Left lung (tissue), 14 donors: ENCODE measurements at places on chromosomes 6 and 20. TPM values are rescaled to one million over a fixed set of nuclear protein-coding genes. Genes with fewer than 3 reads are reported as not detected.

DNA sequence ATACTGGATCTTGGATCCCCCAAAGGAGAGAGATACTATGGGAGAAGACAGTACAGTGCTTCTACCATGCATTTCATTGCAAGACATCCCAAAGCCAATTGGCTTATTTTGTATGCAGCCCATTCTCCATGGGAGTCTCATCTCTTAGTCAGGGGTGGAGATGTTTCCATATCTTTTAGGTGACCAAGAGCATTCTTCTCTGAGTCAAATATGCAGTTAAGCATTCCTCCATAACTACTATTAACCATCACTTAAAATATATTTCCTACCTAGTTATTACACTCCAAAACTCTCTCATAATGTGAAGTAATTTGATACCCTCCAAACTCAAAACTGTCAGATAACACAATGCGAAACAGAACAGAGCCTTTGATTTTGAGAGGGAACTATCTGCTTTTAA, 542.6 kb downstream of the HDGFL1 start:
- DNase-seq, result no peak

The KHDRBS2 gene
- 8.6 TPM for polyA plus RNA-seq

DNA sequence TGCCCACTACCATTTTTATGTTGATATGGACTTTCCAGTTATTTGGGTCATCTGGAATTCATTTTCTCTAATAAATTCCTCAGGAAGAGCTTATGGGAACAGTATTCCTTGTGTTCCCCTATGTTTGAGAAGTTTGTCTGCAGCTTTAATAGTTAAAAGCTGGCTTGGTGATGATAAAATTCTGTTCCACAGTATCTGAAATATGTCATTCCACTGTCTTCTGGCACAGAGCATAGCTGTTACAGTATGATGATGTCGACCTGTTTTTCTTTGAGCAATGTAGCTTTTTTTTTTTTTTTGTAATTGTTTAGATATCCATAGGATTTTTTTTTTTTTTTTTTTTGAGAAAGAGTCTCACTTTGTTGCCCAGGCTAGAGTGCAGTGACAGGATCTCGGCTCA, 43.2 kb downstream of the NCOA3 start:
- no peak for DNase-seq

- no peak for DNase-seq
These were observed 679.7 kb upstream of the EPHA7 start for GRCh38 chr6:94099072-94099471.

DNA sequence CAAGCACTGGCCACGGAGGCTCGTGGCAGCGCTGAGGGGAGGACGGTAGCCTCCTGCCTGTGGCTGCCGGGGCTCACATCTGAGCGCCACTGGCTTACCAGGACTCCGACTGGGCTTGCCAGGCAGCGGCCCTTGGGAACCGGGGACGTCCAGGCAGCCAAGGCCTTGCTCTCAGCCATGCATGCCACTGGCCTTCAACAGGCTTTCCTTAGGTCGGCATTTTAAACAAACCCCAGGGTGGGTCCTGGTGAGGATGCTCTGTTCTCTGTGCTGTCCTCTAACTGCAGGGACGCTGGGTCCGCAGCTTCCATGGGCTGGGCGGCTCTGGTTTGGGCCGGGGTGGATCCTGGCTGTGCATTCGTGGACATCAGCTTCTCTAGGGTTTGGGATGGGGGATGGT, 59.1 kb upstream of the BHLHE23 start:
- no peak for DNase-seq

The GABBR1 gene
- polyA plus RNA-seq, result 90.0 TPM

DNA sequence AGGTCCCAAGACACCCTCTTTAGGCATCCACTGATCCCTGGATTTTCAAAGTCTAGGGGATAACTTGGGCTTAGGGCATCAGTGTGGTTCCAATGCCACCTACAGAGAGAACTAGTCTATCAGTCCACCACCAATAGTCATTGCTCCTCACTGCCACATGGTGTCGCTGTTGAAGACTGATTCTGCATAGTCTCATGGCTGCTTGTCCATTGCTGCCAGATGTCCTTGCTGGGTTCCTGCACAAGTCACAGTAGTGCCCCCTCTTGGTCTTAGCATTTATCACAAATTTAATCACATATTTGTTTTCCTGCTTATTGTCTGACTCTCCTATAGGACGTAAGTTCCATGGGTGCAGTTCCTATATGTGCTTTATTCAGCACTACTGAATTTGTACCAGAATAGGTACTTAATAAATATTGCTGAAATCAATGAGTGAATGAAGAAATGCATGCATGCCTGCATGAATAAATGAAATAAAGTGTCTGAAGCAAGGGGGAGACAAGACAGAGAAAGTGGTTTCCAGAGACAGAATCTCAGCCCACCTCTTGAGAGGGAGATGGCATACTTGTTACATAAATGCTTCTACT, 45.9 kb upstream of the RALY start:
- no peak for DNase-seq

The PTPRT gene
- polyA plus RNA-seq, result 2.0 TPM

The UBE2C gene
- 99.2 TPM for polyA plus RNA-seq

- DNase-seq, result peak; percentile 69
These were observed 23.6 kb downstream of the LRP11 start for GRCh38 chr6:149840345-149841075.

- no peak for DNase-seq
These were observed 134.1 kb upstream of the CEP162 start for GRCh38 chr6:84361372-84362192.

The EPHA7 gene
- polyA plus RNA-seq, result 21.5 TPM

DNA sequence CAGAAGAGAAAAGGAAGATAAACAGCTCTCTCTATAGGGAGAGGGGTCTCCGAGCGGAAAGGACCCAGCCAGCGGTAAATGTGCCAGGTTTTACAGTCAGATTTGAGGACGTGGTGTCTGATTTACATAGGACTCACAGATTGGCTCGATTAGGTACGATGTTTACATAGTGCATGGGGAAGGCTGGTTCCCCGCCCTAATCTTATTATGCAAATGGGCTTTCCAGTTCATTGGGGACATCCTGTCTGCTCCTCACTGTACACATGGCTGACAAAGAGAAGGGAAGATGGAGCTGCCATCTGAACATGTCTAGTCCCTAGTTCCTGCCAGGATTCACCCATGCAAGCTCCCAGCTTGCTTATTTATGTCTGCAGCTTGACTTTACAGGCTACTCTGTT, 119.9 kb downstream of the RNF144B start:
- no peak for DNase-seq

- DNase-seq, result no peak
These were observed 770 bp downstream of the KIF3B start for GRCh38 chr20:32278199-32278643.

The KIZ gene
- 29.7 TPM for polyA plus RNA-seq

GRCh38 chr6:20789162-20789561, 254.9 kb downstream of the CDKAL1 start:
- DNase-seq, result no peak

DNA sequence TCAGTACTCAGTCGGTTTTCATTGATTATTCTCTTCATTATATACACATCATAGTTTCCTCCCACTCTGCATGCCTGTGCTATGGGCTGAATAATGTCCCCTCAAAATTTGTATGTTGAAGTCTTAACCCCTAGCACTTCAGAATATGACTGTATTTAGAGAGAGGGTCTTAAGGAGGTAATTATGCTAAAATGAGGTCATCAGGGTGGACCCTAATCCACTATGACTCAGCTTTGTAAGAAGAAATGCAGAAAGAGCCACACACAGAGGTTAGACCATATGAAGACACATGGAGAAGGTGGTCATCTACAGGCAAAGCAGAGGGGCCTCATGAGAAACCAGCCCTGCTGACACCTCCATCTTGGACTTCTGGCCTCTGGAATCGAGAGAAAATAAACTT, 15.8 kb downstream of the ABHD12 start:
- no peak for DNase-seq

The CST8 gene
- polyA plus RNA-seq, result not detected
